CD4-positive, alpha-beta T cell treated with Interferon alpha-2 for 1 hour (primary cell): ENCODE measurements at places on chromosomes 13 and 19.

DNA sequence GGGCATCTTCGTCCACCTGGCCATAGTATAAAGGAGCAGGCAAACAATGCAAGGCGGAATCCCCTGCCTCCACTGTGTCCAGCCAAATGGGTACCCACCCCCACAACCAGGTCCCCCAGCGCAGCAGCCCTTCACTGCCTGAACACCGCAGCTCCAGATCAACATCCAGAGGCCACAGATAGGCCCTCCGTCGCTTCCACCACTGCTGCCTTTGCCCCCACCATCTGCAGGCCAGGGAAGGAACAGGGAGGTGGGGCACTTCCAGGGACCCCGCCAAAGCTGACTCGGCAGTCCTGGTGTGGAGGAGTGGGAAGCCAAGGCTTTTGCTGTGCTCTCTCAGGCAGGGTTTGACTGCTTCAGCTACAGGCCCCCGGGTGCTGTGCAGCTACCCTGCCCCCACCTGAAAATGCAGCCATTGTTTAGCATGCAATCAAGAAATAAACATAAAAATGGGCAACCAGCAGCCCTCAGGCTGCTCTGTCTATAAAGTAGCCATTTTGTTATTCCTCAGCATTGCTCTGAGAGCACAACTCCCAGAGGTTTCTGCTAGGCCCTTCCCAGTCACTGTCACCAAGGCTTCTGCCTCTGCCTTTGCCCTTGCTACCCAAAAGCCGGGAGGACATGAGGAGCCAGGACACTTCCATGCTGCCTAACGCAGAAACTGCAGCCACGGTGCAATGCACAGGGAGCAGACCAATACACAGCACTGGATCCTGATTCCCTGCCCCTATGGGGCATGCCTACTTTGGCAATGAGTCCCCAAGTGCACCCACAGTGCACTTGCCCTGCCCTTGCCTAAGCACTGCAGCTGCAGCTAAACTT is 733.2 kb upstream of the KLHL1 start:
- DNase-seq: no peak

DNA sequence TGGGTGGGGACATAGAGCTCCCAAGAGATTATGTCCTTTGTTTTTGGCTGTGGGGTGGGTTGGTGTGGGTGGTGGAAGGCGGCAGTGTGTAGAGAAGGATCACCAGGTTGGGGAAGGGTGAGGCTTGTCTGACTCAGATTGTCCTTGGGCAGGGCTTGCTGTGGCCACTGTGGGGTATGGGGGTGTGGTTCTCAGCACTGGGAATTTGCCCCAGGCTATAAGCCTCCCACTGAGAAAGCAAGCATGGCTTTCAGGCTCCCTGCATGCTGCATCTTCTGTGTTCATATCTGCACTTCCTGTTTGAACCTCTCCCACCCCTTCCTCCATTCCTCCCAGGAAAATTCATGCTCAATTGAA is 34.9 kb downstream of the DNAJC15 start:
- DNase-seq: no peak

GRCh38 chr19:45368737-45369340 is 1.5 kb downstream of the ERCC2 start:
- DNase-seq: no peak

DNA sequence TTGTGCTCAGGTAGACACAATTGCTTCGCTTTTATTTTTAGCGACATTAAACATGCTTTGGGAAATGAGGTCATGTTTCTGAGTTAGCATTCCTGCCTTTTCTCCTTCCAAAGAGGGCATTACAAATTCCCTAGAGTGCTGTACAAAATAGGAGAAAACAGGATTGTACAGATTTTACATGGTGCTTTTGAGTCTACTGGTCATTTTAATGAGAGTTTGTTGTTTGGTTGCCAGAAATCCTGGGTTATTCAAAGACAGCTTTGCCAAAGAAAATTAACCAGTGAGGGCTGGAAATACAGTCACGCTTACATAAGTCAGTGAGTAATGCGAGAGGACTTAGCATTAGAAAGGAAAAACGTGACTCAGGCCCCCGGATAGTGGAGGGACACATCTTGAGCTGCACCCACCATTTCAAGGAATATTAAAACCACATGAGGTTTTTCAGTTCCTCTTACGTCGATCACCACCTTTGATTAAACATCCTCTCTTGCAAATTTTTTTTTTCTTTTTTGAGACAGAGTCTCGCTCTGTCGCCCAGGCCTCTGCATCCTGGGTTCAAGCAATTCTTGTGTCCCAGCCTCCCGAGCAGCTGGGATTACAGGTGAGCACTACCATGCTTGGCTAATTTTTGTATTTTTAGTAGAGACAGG is 55.4 kb downstream of the SACS start:
- DNase-seq: peak; percentile 71

GRCh38 chr13:105341758-105342157 is 1193.7 kb downstream of the EFNB2 start:
- no peak for DNase-seq

GRCh38 chr19:5358173-5358800 is 17.7 kb upstream of the PTPRS start:
- no peak for DNase-seq

DNA sequence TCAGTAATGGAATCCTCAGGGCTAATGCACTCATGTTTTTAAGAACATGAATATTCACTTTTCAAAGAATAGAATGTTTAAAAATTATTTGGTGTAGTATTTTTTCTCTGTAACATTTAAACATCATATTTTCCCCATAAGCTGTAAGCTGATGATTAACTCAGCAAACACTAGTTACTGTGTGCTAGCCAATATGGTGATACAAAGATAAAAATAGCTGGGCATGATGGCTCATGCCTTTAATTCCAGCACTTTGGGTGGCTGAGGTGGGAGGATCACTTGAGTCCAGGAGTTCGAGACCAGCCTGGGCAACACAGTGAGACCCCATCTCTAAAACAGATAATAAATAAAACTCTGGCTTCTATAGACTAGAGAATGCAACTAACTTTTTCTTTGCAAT is 13.2 kb downstream of the RNF17 start:
- DNase-seq: no peak

- no peak for DNase-seq
Measured at GRCh38 chr19:38808741-38809140, 4.0 kb downstream of the LGALS4 start.

DNA sequence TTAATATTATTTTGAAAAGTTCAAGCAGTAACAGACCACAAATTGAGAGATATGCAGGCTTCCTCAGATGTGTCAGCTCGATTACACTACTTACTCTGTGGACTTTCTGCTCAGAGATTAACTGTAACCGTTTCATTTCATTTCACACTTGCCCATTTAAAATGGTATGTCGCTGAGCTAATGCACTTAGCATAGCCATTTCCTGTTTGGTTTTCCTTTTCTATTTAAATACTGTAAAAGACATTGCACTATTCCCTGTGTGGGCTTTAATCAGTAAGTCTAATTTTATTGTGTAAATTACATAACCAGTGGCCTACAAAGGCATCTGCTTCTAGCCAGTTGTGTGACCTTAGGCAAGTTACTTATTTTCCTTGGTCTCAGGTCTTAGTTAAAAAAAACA is 237.6 kb downstream of the LACC1 start:
- DNase-seq: no peak

DNA sequence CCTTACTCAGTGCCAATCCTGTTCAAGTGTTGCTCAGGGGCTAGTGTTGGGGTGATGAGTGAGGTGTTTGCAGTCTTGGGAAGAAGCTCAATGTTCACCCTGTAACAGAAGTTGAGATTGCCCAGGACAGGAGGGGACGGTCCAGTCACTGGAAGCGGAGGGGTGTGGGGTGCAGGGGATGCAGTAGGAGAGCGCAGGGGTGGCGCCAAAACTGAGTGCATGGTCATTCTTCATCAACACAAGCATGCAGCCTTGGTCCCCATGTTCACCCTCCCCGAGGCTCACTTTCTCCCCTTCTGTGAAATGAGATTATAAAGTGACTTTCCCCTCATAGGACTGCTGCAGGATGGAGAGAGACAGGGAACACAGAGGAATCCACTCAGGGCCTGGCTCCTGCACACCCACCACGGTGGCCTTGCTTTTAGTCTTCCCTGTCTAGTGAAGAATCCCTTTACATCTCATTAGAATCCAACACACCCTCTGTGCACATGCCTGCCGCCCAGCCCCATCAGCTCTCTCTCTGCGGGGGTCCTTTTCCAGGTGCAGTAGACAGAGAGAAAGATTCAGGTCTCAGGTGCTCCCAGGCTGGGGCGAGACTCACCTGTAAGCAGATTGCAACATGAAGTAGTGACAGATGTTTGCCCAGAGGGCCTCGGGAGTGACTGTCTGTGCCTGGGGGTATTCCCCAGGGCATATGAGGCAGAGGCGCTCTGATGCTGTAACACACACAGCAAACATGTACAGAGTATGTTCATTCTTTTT is 93.2 kb downstream of the TSHZ3 start:
- no peak for DNase-seq

DNA sequence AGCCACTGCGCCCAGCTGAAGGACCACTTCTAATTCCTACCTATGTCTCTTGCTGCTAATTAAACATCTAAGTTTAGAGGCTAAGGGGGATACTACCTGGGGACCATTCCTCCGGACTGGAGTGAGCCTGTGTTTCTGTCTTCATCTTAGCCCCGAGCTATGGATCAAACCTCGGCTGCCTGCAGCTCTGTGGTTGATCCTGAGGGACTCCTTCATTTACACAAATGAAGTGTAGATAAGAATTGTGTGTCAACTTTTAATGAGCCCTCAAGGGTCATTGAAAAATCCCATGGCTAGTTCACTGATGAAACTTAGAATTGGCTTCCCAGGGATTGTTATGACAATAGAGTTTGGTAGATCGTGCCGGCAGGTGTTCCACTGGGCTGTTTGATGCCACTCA is 31.5 kb upstream of the OR10H1 start:
- no peak for DNase-seq

GRCh38 chr13:96540670-96541069 is 450.8 kb downstream of the HS6ST3 start:
- no peak for DNase-seq
